ENCODE measurements at places on chromosomes 3 and 15.

GRCh38 chr3:192879346-192880031 lies 38.2 kb downstream of the MB21D2 start:
- DNase-seq = no peak

DNA sequence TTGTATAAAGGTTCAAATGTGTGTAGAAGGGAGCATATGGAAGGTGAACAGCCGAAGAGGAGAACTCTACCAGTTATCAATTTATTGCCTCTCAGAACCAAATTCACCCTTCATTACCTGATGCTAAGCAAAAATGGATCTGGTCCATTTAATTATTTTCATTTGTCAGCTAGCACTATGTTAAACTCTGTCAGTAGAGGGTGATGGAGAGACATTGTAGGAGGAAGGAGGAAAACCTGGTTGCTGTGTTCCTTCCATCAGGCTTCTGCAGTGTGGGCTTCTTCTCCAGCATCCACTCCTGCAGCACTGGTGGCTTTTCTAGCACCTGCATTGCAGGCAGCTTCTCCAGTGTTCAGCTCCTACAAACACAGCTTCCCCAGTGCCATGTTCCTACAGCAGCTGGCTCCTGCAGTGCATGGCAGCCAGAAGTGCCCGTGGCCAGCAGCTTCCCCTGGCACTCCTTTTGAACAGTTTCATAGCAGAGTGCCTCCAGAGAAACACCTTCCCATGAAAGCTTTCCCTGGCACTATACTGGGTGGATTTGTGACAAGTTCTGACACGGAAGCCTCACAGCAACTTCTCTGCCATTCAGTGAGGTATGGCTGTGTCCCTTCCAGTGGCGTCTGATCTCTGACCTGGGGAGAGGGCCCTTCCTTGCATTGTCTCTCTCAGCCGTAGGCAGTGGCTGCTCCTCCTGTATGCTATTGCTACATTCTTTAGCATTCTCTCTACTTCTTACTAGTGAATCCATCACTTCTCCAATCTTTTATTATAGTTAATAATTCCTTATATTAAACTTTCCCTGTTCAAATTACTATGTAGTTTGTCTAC lies 14.6 kb upstream of the IL17RD start:
- DNase-seq = no peak

DNA sequence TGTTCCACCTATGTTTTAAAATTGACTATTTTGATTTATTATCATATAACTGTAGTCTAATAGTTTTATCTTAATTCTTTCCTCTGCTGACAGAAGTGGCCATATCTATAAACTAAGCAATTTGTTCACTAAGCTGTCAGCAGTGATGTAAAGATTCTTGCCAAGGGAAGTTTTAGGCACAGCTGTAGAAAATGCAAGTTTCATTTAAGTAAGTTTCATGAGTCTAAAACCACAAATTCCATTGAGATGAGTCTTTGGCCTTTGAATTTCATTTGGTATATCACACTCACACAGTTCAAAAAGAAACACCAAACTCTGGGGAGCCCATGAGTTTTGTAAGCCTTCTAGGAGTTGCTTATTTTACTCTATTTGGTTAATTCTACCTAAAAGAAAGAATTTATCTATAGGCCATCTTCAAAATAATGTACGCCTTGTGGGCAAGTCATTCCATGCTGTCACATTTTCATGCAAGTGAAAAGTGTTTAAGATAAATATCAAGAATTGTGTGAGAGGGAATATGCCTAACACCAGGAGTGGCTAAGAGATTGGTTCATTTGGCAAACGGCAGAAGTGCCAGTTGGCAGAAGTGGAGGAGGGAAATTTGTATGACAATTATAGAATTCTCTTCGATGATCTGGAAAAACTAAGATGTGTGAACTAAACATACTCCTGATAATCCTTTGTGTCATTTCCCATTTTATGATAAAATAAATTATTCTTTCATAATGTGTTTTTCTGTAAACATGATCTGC lies 292.9 kb downstream of the ZIC4 start:
- no peak for DNase-seq

DNA sequence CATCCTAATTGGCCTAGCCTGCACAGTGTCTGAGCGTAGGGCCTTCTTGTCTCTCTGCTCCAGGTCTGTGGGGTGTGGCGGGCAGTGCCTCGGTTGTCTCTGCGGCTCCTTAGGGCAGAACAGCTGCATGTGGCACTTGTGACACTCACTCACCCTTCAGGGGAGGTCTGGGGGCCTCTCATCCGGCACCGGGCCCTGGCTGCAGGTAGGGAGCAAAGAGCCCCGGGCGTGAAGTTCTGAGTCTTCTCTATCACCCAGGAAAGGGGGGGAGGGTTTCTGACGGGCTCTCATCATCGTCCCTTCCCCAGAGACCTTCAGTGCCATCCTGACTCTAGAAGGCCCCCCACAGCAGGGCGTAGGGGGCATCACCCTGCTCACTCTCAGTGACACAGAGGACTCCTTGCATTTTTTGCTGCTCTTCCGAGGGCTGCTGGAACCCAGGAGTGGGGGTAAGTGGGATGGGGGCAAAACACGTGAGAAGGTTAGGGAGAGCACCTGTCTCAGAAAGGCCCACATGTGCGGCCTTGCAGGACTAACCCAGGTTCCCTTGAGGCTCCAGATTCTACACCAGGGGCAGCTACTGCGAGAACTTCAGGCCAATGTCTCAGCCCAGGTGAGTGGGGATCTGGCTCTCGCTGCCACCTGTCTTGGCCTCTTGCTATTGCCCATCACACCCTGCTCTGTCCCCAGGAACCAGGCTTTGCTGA lies 2.6 kb downstream of the CHRD start:
- DNase-seq = no peak

- no peak for DNase-seq
These were observed 44.5 kb upstream of the RAD51 start for GRCh38 chr15:40650479-40650878.

DNA sequence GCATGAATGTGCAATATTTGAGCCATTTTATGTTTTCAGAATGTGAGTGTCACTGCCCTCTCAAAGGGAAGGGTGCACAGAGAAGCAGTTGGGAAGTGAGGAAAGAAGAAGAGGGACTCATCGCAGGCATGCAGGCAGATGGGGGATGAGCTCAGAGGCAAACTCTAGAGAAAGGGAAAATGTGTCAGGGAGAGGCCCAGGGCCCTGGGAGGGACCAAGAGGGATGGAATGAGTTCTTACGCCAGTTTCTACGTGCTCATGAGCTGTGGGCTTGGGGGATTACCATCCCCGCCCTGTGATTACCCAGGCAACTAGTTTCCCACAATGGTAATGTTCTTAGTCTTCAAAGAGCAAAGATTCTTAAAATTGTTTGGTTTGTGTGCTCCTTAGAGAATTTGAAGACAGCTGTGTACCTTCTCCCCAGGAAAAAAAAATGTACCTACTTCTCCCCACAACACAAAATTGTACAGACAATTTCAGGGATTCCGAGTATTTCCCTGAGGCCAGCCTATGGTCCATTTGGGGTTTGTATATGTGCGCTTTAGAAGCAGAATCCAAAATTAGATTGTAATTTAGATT lies 17.8 kb downstream of the GCSAM start:
- DNase-seq = no peak

DNA sequence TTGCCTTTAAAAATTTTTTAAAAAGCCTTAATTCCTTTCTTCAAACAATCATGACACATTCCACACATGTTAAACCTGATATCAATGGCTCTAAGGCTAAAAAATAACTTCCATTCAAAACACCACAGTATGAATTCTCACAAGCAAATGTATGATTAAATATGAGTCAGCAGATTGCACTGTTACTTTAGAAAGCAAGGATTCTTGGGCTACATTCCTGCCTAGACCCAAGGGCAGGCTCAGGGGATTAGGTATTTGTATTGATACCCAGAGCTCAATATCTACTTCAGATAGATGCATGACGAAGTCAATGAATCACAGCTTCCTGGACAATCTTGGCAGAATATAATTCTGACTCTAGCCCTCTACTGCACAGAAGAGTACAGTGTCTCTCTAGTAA lies 65.7 kb downstream of the RARB start:
- no peak for DNase-seq

DNA sequence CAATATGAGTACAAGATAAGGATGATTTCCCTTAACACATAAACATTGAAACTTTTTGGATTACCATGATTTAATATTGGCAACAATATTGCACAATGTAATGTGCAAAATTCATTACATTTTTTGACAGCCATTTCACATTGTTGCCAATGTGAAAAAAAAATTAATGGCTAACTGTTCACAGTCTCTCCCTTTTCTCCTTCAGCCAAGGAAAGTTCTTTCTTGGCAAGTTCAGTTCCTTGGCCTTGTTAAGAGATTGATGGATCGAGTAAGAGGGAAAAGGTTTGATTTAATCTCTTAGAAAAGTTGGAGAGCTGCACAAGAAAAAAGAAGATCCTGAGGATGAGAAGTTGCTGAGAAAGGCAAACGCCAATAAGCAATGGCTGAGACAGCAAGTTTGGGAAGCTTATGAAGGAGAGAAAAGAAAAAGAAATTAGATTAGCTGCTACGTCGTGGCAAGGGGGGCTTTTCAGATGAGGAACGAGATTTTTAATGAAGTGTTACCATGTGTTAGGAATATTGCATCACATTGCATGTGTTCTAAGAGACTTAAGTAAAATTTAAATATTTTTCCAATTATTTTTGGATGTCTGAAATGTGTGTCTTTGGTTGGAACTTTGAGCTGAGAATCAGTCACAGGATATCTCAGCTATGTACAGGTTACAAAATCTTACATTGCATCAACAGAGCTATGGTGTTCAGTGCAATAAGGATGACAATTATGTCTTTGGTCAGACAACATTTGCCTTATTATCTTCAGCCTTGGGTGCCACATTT lies 61.4 kb upstream of the ZNF280D start:
- no peak for DNase-seq

DNA sequence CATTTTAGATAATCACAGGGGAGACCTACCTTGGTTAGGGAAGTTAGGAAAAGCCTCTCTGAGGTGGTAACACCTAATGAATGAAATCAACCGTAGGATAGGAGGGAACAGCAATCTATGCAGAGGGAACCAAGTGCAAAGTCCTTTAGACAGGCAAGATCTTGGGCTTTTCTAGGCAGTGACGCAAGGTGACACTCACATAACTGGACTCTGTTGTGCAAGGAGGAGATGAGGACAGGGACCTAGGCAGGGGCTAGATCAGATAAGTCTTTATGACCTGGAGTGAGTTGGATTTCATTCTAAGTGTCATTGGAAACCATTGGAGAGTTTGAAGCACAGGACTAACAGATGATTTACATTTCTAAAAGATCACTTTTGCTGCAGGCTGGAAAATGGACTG lies 4.6 kb upstream of the LMOD3 start:
- DNase-seq = no peak

- DNase-seq = no peak
These were observed 15.0 kb downstream of the XCR1 start for GRCh38 chr3:46012246-46012645.

DNA sequence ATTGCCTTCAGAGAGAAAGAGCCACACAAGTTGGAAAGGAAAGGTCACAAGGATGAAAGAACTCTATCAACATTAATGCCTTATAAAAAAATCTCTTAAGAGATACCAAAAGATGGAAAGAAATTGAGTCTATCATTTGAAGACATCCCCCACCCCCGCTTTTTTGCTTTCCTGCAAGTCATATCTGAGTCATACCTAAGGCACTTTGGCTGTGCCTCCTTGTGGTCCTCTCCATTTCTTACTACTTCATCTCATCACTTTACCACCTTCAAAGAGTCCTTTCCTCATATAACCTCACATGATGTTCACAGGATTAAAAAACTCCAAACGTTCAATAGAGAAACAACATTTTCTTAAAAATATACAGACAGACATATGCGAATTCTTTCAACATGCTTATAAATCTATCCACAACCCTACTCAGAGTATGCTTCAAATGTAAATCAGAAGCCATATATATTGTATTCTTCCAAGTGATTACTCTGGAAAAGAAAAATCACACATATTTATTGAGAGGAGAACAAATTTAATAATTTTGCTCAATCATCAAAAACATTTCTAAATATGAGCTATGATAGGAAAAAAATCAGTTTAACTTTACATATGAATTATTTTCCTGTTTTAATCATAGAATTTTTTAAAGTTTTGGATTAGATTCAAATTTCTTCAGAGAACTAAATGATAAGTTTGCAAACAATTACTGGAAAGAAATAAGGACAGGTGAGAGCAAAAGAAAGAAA lies 1003.9 kb upstream of the CFAP20DC start:
- DNase-seq = no peak

- DNase-seq = no peak
These were observed 185.6 kb downstream of the FAM43A start for GRCh38 chr3:194871143-194871863.

- DNase-seq = no peak
These were observed 241.8 kb downstream of the WNT5A start for GRCh38 chr3:55245351-55245750.

DNA sequence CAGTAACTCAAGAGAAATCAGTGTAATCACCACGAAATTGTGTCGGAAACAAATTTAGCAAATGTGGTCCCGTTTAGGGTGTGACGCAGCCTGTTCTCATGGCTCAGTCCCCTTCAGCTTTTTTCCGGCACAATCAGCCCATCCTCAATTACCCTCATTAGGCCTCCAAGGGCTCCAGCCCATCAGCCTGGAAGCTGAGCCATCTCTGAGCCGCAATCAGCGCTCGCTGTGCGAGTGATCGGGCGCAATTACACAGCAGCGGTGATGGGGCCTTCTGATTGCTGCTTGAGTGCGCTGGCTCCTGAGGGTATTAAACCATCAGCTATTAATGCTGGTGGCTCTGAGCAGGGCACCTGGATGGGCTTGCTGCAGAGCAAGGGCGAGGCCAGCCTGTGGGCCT lies 55.6 kb downstream of the PLXNA1 start:
- no peak for DNase-seq

DNA sequence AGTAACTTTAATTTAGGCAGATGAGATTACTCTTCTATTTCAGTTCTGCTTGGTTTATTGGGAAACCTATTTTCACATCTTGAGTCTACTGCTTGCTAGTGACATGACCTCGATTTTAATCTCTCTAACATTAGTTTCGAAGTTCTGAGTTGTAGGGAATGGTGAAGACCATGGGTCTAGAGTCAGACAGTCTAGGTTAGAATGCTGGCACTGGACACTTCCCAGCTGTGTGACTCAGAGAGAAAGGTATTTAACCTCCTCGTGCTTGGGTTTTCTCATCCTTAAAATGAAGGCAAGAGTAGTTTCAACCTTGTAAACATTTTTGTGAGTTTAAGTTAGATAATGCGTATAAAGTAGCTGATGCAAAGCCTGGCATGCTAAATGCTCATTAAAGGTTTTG lies 422.1 kb downstream of the GRM7 start:
- DNase-seq = no peak

DNA sequence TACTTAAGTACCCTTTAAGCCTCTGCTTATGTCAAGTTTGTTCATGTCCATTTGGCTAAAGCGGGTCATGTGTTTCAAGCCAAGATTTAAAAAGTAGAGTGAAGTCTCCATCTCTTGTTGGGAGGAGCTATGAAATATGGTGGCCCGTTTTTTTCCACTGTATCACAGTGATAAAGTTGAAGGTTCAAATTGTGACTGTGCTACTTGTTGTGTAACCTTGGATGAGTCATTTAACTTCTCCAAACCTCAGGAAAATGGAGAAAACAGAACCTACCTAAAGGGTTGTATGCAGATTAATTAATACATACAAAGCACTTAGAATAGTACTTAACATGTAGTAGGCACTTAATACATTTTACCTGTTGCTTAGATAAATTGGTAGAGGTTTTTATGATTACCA lies 43.4 kb downstream of the SNAPC5 start:
- DNase-seq = no peak

GRCh38 chr15:25706176-25706955 lies 156.8 kb downstream of the ATP10A start:
- DNase-seq = no peak

Measured in activated CD8-positive, alpha-beta memory T cell treated with anti-CD3 and anti-CD28 coated beads for 48 hours (primary cell).